ENCODE measurements at places on chromosomes 6 and 20.

DNA sequence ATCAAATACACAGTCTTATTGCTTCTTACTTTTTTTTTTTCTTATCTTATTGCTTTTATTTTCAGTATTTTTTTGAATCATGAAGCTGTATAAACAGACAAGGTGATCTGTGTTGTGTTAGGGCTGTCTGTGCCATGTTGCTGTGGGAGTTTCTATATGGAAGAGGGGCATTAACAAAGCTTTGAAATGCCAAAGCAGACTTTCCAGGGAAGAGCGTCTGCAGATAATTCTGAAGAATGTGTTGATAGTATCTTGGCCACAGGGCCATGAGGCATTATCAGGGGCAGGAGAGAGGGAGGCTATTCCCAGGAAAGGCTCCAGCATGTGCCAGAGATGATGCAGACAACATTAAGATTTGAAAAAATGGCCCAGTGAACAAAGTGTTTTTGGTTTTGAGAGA is 354.5 kb downstream of the UTRN start:
- no peak for DNase-seq

- no peak for DNase-seq
These were observed 1.5 kb downstream of the PABPC1L start for GRCh38 chr20:44911264-44911921.

GRCh38 chr20:62951896-62952372 is 575 bp upstream of the SLC17A9 start:
- DNase-seq = no peak

DNA sequence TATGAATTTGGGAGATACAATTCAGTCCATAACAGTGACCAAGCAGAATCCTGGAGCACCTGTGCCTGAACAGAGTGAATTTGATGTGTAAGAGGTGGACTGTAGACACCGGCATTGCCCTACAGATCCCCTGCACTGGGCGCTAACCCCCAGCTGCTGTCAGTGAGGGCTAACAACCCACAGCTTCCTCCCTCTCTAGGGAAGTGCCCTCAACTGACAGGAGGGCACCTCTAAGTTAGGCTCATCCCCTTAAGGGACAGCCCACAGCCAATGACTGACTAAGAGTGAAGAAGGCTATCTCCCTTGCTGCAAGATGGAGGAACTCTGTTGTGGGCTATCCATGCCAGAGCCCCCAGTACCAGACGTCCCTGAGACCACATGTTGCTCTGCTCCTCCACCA is 15.3 kb upstream of the BPIFB1 start:
- DNase-seq = no peak

- no peak for DNase-seq
These were observed 15.0 kb downstream of the CPNE5 start for GRCh38 chr6:36824253-36824652.

DNA sequence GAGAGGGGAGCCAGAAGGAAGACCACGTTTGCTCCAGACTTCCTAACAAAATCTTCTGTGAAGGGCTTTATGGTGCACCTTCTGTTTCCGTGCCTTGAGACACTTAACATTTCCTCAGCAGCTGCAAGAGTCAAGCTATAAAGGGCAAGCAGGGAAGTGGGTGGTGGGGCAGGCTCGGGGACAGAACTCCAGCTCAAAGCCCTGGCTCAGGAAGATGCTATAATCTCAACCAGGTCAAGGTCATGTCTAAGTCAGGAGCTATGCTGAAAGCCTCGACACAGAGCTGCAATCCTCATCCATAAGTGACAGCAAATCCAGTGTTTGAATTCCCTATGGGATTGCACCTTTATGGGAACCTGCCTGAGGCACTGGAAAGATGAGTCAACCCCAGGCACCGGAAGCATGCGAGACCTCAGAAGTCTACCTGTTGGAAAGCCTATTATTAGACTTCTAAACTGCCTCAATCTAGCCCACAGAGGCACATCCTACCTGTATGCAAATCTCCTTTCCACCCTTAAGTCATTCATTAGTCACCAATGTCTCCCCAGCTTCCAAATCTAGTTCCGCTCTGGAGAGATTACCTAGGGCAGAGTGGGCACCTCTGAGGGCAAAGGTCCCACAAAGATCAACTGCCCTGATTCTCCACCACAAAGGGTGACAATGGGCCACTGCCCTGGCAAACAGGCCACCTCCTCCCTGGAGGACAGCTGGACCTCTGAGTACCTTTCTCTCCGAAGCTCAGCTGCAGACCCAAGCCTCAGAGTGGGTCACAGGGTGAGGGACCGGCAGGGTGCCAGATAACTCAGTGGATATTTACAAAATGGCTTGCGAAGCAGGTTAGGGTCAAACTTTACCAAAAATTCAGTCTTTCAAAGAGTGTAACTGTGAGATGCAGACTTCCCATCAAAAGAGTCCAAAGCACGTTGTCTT is 287.0 kb downstream of the CDC5L start:
- no peak for DNase-seq

- DNase-seq = no peak
These were observed 113.9 kb downstream of the ADAT2 start for GRCh38 chr6:143336446-143337152.

GRCh38 chr6:53915026-53915691 is 120.4 kb downstream of the LRRC1 start:
- no peak for DNase-seq

DNA sequence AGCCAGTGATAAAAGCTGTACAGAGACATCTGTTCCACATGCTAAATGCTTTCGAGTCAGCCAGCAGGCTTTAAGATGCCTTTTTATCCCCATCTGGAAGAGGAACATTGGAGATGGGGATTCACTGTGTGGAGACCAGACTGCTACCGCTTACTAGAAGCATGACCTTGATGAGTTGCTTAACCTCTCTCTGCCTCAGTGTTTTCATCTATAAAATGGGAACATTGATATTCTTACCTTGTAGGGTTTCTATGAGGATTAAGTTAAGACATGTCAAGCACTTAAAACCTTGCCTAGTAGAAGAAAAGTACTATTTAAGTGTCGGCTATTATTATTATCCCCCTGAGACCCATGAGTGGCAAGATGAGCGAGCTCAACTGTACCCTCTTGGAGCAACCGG is 165.3 kb upstream of the SNX9 start:
- DNase-seq = no peak

GRCh38 chr6:47111685-47112084 is 69.6 kb upstream of the ADGRF1 start:
- no peak for DNase-seq

DNA sequence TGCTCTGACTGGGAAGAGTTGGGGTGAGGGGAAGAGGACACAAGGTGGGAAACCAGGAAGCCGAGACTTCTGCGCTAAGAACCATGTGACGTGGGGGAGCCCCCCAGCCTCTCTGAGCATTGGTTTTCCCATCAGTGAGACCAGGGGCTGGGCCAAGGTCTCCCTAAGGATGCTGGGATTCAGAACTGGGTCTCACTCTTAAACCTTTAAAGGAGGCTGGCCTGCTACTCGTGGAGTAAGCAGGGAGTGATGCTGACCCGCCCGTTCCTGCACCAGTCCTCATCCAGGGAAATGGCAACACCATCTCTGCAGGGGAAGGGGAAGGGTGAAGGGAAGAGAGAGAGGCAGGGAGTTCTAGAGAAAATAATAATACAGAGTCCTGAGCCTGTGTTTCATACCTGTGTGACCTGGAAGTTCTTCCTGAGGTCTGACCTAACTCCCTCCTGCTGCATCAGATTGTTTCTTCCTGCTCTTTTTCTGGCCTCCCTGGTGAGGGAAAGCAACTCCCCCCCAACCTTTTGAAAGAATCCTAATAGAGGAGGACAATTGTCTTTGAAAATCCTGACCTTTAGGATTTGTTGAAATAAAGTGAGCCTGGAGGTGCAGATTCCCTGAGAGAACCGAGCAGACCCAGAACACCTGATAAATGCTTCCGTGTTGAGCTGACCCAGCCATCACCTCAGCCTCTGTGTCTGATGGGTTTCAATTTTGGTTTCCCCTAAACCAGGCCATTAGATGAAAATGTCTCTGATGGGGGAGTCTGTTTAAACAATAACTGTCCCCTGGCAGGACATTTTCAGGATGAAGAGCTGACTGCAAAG is 3.0 kb upstream of the GRM4 start:
- DNase-seq = no peak

DNA sequence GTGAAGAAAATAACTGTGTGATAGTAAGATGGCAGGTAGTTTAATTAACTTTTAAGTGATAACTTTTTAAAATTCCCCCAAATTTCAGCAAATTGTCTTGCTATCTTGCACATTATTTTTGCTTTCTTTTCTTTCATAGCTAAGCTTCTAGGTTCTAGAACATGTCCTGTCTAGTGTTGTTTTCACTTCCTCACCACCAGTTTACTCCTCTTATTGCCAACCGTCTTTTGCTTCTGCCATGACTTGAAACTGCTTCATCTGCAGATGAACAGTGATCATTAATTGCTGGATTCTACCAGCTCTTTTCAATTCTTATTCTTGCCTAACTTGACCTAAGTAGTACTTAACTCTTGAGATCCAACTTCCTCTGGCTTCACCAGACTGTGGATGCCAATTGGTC is 137.8 kb downstream of the CENPW start:
- DNase-seq = no peak

GRCh38 chr6:6818078-6818639 is 229.6 kb downstream of the LY86 start:
- DNase-seq = no peak

DNA sequence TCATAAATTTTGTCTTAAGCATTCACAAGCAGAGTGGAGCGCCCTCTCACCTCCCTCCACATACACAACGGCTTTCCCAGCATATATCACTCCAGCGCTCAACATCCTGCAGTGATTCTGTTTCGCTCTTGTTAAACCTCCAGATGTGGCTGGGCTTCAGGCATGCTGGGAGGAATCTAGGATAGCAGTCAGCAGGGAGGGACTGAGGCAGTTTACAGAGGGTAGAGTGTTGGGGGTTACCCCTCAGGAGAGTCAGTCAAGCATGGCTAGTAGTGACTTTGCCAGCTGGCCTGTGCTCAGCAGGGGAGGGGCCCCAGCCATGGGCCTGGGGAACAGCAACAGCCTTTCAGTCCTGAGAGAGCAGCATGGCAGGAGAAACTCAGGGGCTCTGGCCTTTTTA is 161.4 kb upstream of the FLRT3 start:
- DNase-seq = no peak

DNA sequence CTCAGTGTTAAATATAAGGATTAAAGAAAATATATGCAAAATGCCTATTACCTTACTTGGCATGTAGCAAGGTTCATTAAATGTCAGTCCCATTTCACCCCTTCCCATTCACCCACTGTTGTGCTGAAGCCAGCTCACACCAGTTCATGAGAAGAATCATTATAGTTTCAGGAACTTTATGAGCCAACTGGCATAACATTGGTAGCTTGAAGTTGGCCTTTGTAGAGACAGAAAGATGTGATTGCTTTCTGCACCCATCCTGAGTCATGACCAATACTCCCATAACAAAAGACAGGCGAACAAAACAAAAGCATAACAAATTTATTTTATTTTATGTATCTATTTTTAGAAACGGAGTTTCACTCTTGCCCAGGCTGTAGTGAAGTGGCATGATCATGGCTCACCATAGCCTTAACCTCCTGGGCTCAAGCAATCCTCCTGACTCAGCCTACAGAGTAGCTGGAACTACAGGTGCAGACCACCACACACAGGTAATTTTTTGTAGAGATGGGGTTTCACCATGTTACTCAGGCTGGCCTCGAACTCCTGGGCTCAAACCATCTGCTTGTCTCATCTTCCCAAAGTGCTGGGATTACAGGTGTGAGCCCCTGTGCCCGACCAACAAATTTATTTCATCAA is 17.6 kb upstream of the IER3 start:
- no peak for DNase-seq

DNA sequence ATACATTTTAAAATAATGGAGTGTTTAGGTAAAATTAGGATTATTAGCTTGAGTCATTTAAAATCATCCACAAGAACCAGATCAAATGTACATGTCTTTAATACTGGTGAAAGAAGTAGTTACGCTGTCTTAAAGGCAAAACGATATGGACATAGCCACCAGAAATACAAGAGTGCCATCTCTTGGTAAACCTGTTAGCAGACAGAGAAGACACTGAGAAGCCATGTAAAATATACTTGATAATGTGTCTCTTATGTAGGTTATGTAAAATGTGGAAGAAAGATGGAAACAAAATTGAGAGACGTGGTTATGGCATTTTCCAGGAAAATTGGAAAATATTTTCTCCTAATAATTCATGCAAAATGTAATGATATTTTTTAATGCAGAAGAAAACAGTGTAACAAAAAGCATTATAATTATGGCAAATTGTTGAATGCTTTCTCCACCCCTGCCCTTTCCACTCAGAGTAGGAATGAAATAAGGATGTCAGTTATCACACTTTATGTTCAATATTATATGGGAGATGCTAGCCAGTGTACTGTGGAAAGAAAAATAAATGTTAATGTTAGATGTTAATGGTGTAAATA is 12.2 kb upstream of the SLC17A2 start:
- DNase-seq = peak; percentile 9

DNA sequence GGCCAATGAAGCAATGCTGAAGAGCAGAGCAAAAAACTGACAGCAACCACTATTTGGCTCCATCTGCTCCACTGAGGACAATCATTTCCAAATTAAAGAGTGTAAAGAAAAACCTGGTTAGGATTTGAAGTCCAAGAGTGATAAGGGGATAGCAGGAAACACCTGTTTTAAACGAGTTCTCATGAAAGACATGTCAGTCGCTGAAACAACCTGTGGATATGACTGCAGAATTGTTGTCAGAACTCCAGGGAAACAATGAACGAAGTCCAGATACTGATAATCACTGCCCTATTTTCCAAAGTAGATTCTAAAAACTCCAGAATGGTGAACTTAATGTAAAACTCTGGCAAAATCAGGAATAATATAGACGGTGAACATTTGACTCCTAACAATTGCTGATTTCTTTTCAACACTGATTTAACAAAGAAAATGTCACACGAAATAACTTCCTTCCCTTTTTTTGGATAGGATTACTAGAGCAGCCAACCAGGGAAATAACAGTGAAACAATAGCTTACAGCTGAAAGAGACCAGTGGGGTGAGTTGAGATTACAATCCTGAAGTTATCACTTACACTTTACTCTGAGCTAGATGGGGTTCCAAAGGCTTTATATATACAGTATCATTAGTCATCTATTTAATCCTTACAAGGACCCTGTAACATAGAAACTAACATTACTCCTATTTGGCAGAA is 83.7 kb downstream of the ELOVL5 start:
- DNase-seq = no peak

DNA sequence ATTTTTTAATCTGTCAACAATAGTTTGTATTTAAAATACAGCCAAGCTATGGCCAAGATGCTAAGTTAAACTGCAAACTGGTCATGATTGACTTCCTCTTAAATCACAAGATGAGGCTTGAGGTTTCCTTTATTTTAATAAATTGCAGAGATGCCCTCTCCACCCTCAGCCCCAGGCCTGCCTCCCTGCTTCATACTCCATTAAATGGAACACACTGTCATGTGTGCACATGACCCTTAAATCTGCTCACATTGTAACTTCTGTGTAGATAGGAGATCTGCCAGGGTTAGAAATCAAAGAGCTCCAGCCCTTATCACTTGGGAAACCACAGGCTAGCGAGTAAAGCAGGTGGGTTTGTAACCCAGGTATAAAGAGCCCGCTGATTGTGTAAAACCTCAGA is 20.8 kb downstream of the DUSP22 start:
- DNase-seq = no peak

GRCh38 chr6:155882527-155883333 is 427.1 kb upstream of the NOX3 start:
- DNase-seq = no peak

Data from NCI-H2081 treated with DMSO at 0.1 percent for 48 hours (cell line).